GM18507 (cell line): ENCODE measurements at places on chromosomes 11 and 22.

- DNase-seq, result no peak
Observed at GRCh38 chr11:20457934-20458680, 70.6 kb downstream of the PRMT3 start.

DNA sequence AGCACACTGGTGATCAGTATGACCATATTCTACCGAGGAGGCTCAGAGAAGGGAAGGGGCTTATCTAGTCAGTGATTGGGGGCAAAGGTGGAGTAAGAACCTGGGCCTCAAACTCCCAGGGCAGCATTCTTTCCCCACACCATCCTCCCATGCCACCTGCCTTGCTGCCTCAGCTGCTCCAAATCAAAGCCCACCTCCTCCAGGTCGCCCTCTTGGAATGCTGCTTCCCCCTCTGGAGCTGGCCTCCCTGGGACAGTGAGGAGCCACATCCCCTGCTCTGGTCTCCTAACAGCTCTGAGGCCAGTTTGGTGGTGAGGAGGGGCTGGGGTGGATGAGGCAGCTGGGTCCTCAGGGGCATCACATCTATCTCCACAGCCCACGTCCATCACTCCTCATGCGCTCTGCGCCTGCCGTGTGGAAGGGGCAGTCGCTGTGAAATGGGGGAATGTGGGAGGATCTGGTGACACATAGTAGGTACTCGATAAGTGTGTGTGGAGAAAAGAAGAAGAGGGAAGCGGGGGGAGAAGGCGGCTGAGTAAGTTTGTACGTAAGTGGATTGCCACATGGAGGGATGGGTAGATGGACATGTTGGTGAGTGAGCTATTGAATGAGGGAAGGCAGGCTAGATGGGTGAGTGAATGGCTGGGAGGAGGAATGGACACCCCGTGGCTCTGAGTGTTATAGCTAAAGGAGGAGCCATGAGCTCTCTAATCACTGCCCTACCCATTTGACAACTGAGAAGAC lies 16.1 kb upstream of the ARHGEF17 start:
- no peak for DNase-seq

DNA sequence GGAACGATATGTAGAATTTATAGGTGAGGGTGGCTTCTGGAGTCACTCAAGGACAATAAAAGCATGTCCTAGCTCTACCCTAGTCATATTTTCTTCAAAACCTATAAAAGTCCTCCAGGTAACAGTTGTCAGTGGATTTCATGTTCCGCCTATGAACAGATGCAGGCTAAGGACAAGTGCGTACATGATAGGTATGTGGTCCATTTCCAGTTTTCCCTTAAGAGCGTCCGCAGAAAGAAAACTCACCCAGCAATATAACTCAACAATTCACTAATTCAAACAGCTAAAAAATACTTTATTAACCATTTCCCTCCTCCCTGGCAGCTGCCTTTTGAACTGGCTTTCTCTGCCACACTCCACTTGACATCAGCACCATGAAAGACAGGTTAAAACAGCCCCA lies 50.2 kb upstream of the CCDC34 start:
- no peak for DNase-seq

GRCh38 chr11:71246559-71246958 lies 5.8 kb downstream of the SHANK2 start:
- DNase-seq, result no peak

DNA sequence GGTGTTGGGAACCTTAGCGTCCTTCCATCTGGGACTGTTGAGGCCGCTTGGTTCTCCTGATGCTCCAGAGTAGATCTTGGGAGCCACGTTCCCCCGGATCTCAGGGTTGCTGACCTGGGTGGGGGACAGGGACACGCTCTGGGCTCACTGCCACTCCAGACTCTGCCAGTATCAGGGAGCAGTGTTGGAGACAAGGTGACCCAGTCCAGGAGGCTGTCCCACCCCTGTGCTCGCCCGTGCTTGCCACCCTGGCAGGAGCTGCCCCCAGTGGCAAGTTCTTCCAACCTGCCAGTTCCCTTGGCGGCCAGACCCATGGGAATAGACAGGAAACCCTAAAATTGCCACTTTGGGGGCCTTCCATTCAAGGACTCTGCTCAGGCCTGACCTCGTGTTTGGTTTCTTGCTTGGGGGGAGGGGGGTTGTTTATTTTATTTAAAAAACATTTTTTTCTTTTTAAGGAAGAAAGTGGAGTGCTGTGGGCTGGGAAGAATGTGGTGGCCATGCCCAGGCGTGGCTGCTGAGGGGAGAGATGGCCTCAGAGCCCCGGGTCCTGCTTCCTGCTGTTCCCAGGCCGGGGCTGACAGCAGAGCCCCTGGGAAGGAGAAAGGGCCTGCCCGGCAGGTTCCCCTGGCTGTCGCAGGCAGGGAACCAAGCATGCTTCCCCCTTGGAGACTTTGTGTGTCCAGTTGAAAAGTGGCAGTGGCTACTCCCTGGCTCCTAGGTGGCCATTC lies 7.2 kb downstream of the GRK2 start:
- DNase-seq, result no peak
